Endodermal cell (in vitro differentiated cells): ENCODE measurements at places on chromosomes 11 and 22. TPM values are rescaled to one million over a fixed set of nuclear protein-coding genes. Genes with fewer than 3 reads are reported as not detected.

LYVE1 gene
- not detected in 3 replicates for total RNA-seq

CTSW gene
- total RNA-seq, result not detected in 3 replicates

FAT3 gene
- 11.6 to 14.3 TPM (median 13.9 TPM) in 3 replicates for total RNA-seq

GRCh38 chr11:116691771-116692177 lies 81.0 kb downstream of the BUD13 start:
- H3K4me1 ChIP-seq, result peaks cover 11% of the 10 kb centered on the region
- no peaks in the 10 kb centered on the region for H3K27me3 ChIP-seq
- peak; percentile 92 for DNase-seq
- no peaks in the 10 kb centered on the region for H3K36me3 ChIP-seq
- no peak overlapping the region for H3K4me3 ChIP-seq
- no peak overlapping the region for H3K27ac ChIP-seq

DNA sequence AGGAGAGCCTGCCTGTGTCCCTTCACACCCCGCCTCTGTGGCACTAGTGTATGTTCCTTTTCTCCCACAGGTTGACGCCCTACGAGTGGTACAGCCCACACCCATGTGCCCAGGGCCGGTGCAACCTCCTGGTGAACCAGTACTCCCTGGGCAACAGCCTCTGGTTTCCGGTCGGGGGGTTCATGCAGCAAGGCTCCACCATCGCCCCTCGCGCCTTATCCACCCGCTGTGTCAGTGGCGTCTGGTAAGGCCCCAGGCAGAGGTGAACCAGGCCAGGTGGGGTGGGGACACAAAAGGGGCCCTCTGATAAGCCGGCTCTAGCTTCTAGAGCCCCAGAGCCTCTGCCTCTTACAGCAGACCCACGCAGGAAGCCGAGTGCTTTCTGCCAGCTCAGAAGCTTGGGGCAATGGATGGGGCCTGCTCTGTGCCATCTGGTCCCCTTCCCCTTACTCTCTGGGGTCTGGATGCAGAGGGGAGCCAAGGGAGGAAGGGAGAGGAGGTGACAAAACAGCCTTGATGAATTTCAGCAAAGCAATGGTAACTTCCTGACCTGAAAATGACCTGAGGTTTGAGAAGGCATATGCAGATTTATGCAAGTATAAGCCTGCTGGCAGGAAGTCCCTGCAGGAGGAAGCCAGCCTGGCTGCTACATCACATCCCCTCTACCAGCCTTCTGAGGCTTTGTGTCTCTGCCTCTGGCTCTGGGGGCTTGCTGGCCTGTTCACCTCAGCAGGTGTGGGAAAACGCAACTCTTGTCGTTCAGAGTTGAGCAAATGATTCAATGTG lies 67.0 kb upstream of the TBCEL start:
- H3K4me3 ChIP-seq, result no peak overlapping the region
- H3K36me3 ChIP-seq, result no peaks in the 10 kb centered on the region
- no peak overlapping the region for H3K27ac ChIP-seq
- DNase-seq, result peak; percentile 83
- H3K4me1 ChIP-seq, result no peaks in the 10 kb centered on the region

DNA sequence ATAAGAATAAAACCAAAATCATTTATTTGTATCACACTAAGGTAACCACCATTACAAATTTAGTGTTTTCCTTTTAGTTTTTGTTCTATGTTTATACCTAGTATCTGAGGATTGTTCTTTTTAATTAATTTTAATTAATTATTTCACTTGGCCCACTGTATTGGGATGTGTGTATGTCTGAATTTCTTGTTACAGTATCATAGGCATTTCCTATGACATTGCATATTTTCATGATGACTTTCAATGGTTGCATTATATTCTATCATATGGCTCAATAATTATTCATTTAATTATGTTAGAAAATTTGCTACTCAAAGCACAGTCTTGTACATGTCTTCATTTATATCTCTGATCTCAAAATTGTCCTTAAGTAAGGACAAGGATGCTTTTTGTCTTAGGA lies 41.0 kb downstream of the C11orf71 start:
- H3K36me3 ChIP-seq, result no peaks in the 10 kb centered on the region
- H3K4me1 ChIP-seq, result no peaks in the 10 kb centered on the region

- H3K27me3 ChIP-seq, result peaks cover 3% of the 10 kb centered on the region
- no peak overlapping the region for H3K4me3 ChIP-seq
These were observed 6.1 kb downstream of the MIAT start for GRCh38 chr22:26663374-26663923.
